ENCODE measurements at places on chromosomes 13 and 19. TPM values are rescaled to one million over a fixed set of nuclear protein-coding genes. Genes with fewer than 3 reads are reported as not detected.

GRCh38 chr13:26185720-26186117 lies 36.4 kb downstream of the RNF6 start:
- no peak for DNase-seq

GRCh38 chr13:20475927-20476691 lies 49.5 kb downstream of the CRYL1 start:
- DNase-seq, result no peak

DNA sequence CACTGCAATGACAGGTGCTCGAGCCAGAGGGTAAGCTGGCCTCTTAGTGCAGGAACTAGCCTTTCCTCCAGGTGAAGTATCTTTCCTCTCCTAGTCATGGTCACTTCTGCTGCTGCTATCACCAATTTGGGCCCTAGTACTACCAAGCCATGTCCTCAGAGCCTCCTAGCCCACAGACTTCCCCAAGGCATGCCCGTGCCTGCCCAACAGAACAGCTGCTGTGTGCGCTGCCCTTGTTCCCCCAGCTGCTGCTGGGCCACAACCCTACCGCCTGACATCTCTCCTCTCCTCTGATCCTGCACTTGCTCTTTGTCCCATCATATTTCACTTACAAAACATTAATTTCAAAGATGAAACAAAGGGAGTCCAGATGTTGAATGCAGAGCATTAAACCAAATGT lies 168.5 kb upstream of the FREM2 start:
- no peak for DNase-seq

DNA sequence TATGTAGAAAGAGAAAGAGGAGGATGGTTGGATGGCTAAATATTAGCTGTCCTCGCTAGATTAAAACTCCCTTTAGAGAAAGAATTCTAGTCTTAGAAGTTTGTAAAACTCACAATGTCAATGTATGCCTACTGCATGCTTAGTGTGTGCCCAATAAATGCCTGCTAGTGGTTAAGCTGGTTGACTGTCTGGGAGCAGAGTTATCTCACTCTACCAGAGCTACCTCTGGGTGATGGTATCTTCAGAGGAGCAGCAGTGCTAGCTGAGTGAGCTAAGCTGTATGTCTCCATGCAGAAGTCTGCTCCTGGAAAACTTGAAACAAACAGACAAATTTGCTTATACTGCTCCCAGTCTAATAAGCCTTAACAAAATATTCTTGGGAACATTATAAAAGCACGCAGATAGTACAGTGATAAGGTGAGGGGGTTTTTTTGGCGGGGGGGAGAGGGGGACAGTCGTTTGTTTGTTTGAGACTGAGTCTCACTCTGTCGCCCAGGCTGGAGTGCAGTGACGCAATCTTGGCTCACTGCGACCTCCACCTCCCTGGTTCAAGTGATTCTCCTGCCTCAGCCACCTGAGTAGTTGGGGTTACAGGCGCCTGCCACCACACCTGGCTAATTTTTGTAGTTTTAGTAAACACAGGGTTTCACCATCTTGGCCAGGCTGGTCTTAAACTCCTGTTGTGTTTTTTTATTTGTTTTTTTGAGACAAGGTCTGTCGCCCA lies 202.8 kb upstream of the TSC22D1 start:
- no peak for DNase-seq

DNA sequence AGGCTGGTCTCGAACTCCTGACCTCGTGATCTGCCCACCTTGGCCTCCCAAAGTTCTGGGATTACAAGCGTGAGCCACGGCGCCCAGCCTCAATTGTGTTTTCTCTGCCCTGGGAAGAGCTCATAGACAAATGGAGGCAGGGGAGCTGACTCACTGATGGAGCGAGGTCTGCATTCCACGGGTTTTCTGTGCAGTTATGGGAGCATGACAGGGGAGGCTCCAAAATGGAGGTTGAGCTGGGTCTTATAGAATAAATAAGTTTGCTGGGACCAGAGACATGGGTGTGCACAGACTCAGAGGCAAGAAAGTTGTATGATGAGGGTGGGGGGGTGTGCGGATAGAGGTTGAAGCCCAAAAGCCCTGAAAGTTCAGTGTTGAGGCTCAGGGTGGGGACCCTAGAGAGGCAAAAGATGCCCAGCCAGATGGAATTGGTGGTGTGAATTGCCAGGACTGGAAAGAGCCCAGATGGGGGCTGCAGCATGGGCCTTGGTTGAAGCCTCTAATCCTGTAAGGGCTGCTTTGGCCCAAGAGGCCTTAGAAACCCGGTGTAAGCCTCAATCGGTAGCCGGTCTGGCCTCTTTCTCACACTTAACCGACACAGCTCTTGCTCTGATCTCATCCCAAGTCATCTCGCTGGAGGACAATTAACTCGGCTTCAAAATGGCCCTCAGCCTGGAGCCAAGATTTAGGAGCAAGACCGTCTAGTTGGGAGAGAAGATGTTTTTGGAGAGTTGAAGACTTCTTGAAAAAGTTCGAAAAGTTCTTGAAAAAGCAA lies 1.9 kb downstream of the TPM4 start:
- DNase-seq, result peak; percentile 91

DNA sequence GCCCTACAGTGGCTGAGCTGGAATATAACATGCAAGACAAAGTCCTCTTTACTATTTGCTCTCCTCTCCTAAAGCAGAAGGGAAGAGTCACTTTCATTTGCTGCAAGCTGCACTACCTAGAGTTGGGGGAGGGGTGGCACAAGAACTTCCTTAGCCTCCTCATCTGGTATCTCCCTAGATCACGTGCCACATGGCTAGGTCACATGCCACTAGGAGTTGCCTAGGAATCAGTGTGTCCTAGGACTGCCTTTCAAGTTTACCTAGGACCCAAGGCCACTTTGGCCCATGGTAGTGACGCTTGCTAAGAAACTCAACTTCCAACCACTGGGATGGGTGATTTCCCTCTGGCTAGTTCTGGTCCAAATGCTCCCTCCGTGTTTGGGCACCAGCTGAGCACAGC lies 625.2 kb downstream of the DIAPH3 start:
- no peak for DNase-seq

DNA sequence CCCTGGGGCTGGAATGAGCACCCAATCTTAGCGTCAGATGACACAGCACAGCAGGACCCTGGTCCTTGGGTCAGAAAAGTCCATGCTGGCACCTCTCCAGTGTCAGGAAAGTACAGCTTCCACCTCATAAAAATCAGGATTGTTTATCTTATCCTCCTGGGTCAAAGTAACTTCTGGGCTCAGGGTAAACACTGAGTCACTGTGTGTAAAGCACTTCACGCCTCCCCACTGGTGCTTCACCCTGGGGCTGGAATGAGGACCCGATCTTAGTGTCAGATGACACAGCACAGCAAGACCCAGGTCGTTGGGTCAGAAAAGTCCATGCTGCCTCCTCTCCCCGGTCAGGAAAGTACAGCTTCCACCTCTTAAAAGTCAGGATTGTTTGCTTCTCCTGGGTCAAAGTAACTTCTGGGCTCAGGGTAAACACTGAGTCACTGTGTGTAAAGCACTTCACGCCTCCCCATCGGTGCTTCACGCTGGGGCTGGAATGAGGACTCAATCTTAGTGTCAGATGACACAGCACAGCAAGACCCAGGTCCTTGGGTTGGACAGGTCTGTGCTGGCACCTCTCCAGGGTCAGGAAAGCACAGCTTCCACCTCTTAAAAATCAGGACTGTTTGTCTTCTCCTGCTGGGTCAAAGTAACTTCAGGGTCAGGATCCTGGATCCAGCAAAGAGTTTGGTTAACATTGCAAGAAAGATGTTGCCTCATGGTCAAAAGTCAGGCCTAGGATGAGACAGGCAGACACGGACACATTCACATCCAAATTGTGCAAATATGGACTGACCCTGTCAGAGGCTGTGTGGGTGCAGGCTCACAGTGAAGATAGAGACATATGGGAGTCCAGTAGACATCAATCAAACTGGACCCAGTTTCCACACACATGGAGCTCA lies 39.2 kb upstream of the CYP2A7 start:
- DNase-seq, result no peak

DNA sequence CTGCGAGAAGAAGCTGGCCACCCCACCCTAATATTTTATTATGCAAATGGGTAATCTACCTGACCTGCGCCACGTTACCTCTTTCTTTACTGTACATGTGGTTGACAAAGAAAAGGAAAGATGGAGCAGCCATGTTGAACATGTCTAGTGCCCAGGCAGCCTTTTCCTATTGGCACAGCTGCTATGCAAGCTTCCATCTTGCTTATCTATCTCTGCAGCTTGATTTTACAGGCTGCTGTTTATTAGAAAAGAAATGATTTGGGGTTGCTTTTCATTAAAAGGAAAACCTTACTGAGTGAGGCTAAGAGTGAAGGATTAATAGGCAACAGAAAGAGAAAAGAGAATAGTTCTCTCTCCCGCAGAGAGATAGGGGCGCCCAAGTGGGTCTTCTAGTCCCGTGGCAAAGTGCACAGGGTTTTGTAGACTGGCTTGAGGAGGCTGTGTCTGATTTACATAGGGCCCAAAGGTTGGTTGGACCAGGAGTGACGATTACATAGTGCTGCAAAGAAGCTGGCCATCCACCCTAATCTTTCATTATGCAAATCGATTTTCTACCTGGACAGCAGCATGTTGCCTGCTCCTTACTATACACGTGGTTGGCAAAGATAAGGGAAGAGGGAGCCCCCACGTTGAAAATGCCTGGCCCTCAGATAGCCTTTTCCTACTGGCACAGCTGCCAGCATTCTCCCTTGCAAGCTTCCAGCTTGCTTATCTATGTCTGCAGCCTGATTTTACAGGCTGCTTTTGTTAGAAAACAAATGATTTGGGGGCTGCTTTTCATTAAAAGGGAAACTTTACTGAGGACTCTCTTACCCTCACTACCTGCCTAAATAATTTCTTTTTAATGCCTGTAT lies 28.3 kb downstream of the OR10H4 start:
- DNase-seq, result peak; percentile 50

ZNF491 gene
- 3.3 TPM for total RNA-seq

DCLK1 gene
- total RNA-seq, result 24.9 TPM

ZNF793 gene
- total RNA-seq, result 7.1 TPM

DNA sequence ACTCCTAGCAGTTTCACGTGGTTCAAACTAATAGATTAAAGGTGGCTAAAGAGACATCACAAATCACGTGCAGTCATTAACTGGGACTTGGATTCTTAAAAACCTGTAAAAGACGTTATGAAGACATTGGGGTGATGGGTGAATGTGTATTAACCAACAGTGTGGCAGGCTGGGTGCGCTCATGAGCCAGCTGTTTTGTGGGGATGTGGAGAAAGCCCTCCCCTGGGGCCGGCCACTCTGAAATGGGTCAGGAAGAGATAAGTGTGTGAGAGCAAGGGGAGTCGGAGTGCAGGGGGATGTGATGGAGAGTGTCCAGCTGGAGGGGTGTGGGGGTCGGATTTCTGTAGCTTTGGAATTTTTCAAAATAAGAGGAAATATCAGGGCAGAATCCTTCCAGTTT lies 10.4 kb downstream of the UPF1 start:
- DNase-seq, result no peak

CGB1 gene
- not detected for total RNA-seq

C19orf81 gene
- total RNA-seq, result not detected

DNA sequence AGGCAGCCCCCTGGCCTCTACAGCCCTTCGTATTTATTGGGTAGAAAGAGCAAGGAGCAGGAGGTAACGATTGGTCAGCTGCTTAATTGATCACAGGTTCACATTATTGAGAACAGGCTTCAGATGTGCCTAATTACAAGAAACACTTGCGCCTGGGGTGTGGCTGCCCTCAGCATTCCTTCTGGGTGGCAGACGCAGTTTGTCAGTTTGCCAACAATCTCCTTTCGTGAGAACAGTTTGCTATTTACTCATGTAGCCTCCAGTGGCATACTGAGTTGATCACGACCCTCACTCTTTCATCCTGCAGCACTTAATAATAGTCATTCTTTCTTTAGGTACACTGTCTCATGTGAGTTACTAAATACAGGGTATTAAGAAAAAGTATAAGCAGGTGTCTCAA lies 985.6 kb downstream of the SLITRK5 start:
- DNase-seq, result no peak

GRCh38 chr19:511101-511851 lies 4.0 kb downstream of the TPGS1 start:
- DNase-seq, result no peak

STRN4 gene
- 85.2 TPM for total RNA-seq

DNA sequence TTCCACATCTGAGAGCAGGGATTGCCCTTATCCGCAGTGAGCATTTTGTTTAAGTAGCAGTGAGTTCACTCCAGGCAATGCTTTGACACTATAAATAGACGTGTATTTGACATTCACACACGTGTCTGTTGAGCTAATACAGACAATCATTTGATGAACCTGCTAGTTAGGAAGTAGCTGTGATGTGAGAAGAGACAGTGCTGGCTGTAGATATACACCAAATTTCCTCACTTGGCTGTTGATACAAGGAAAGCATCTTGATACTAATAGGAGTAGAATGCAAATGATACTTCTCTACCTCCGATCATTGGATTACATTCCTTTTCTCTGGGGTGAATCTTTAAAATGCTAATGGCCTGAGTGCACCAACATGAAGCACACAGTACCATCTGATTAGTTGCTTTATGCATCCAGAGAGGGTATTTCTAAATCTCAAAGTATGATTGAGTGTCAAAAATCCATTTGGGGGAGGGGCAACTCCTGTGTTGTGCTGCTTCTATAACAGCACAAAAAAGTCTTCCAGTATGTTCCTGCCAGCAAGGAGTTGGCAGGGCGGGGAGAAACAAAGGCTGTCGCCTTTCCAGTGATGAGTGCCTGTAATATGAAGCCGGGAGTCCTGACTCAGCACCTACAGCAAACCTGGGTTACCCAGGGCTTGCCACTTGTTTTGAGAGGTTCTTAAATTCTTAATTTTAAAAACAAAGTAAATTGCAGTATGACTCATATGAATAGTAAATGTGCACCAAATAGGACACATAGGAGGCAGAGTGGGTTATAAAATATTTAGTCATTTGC lies 7.0 kb downstream of the CUL4A start:
- DNase-seq, result no peak

GPR108 gene
- 53.8 TPM for total RNA-seq

DNA sequence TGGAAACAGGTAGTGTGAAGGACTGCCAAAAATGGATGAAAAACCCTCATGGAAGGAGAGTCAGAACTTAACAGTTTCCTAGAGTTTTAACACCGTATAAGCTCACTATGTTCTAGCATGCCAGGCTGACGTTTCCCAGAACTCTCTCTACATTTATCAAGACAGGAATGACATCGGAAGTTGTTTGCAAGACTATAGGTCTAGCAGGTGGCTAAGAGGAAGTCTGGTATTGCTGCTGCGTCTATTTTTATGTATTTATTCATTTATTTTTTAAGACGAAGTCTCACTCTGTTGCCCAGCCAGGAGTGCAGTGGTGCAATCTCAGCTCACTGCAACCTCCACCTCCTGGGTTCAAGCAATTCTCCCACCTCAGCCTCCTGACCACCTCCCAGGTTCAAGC lies 20.5 kb upstream of the ARL11 start:
- DNase-seq, result no peak

Measured in esophagus muscularis mucosa (tissue), 4 donors.